AG09309 (cell line): ENCODE measurements at places on chromosomes 5 and 9.

- DNase-seq = peak; percentile 53
Measured at GRCh38 chr9:129336601-129337331, 158.7 kb upstream of the IER5L start.

DNA sequence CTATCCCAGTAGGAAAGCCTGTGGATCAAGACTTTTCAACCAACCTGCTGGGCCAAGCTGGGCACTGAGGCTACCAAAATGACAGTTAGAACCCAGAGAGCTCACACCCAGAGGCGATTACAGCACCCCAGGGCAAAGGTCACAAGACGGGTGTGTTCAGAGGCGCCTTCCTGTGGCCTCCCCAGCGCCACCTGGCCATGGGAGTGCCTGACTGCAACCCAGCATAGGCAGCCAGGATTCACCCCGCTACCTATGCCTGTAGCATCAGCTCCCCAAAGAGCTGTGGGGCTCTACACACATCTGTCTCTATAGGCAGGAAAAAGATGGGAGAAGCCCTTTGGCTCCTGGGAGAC lies 33.5 kb downstream of the PDGFRB start:
- no peak for DNase-seq

- DNase-seq = peak; percentile 55
Measured at GRCh38 chr5:39080597-39081204, 6.5 kb upstream of the RICTOR start.

- DNase-seq = no peak
Measured at GRCh38 chr9:100370064-100370723, 17.5 kb upstream of the TEX10 start.

- DNase-seq = peak; percentile 47
Measured at GRCh38 chr9:20512106-20512505, 110.2 kb downstream of the MLLT3 start.

DNA sequence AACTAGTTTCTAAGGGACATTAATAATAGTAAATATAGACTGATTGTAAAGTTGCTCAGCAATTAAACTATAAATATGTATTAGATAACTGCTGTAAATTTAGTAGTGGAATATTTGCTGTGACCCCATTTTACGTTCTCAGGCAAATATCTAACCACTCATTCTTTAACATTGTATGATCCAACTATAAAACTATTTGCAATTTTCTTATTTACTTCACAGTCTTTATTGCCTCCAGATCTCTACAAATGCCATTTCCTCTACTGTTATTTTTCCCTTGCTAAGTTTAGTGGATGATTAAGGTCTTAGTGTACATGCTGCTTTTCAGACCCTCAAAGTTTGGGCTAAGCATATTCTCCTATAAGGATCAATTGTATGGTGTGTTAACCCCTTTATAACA lies 526.2 kb upstream of the ST8SIA4 start:
- DNase-seq = peak; percentile 40

DNA sequence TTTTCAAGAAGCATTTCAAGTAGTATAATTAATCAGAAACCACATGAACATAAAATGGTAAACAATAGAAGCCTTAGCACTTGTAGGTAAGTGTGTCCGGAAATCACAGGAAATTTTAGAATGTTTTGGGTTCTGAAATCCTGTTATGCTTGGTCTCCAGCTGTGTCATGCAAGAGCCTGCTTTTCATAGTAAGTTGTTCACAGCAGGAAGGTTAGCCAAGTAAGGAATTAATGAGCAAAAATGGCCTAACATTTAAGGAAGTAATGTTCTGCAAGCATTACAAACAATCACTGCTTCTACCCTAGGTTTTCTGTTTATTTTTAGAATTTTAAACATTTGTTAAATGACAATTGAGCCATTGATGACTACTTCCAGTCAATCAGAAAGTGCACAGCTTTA lies 669.5 kb downstream of the SLCO4C1 start:
- no peak for DNase-seq

GRCh38 chr9:109926421-109926869 lies 146.4 kb downstream of the PALM2AKAP2 start:
- no peak for DNase-seq

DNA sequence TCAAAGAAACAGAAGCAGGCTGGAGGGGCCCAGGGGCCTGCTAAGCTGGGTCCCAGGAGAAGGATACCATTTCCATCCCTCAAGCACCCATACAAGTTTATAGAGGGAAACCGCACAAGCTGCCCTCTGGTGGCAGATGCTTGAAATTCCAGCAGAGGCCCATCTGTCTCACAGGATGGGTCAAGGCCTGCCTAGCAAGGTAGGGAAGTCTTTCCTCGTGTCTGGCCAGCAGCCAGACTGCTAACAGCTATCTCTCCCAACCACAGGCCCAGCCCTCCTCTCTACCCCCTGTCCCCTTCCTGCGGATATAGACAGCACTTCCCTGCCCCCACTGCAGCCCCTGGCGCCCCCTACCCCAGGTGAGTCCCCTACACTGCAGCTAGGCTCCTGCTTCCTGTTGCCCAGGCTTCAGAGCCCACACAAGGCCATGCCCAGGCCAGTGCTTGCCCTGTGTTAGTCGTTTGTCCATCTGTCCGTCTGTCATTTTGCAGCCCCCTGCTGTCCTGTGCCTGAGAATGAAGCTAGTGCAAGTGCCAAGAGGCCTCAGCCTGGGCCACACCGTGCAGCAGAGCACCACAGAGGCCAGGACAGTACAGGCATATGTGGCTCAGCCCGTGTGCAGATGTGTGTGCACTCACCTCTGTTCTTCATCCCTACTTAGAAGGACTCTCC lies 26.2 kb downstream of the TCF7 start:
- peak; percentile 24 for DNase-seq

- DNase-seq = peak; percentile 20
Measured at GRCh38 chr5:128905568-128906110, 59.6 kb upstream of the SLC27A6 start.

GRCh38 chr9:75169623-75170022 lies 81.3 kb downstream of the OSTF1 start:
- DNase-seq = no peak

DNA sequence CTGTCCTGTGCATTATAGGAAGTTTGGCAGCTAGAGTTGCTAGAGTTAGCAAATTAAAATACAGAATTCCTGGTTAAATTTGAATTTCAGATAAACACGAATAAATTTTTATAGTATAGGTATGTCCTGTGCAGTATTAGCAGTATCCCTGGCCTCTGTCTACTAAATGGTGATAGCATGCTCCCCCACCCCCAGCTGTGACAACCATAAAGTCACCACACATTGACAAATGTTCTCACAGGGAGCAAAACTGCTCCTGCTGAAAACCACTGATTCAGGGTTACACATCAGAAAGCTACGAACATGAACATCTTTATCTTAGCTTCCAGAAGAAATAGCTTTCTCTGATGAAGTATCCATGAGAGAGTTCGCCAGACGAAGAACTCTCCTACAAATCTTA lies 91.8 kb upstream of the CCDC112 start:
- DNase-seq = no peak

- DNase-seq = no peak
Measured at GRCh38 chr5:169874621-169875020, 105.7 kb downstream of the INSYN2B start.

GRCh38 chr9:137253717-137254623 lies 1.2 kb upstream of the NELFB start:
- DNase-seq = no peak

DNA sequence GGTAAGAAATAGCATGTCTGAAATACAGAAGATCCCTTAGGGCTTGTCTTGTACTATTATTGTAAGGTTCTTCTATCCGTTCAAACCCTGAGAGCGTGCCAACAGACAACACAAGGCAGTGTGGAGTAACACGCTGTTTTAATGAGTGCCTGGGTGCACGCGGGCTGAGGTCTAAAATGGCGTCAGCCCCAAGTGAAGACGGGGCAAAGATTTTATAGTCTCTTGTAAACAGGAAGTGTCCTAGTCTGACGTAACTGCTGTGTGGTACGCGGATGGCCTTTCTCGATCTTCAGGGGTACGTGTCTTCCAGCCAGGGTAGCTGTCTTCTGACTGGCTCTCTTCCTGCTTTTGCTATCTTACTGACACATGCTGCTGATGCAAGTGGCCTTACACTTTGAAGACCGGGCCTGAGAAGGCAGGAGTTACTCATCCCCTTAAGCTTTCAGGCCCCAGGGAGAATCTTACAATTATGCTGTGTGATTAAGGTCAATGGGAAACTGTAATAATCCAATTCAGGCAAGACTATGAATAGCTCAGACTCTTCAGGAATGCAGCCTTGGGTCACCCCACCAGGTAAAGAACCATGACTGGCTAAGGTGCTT lies 1812.0 kb upstream of the CDH9 start:
- DNase-seq = no peak

DNA sequence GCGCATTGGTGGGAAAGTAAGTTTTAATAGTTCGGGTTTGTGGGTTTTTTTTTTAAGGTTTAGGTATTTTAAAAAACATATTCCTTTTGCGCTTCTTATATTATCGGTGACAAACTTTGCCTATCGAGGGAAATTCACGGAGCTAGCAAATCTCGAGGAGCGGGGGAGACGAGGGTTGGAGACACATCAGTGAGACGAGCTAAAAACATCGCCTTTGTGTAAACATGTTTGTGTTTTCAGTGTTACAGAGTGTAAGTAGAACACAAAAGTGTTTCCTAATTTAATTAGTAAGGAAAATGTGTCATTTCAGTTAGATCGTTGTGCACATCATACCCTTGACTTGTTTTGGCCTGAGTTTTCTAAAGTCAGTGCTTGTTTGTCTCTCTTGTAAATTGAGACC lies 945 bp downstream of the BTF3 start:
- DNase-seq = no peak

DNA sequence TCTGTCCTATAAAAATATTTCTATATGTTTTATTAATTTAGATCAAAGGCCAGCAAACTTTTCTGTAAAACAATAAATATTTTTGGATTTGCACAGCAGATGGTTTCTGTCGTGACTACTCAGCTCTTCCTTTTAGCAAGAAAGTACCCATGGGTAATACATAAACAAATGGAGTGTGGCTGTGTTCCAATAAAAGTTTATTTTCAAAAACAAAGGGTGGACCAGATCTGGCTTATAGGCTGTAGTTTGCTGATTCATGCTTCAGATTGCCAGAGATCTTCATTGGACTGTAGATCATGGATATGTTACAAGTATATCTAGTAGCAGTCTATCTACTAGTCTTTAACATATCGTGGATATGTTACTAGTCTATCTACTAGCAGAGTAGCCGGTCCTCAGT lies 590.5 kb downstream of the CSNK1G3 start:
- no peak for DNase-seq

GRCh38 chr5:105954341-105954740 lies 1716.4 kb downstream of the EFNA5 start:
- DNase-seq = no peak

GRCh38 chr5:169943026-169943425 lies 37.3 kb downstream of the INSYN2B start:
- no peak for DNase-seq

- no peak for DNase-seq
Measured at GRCh38 chr5:24623031-24623430, 21.7 kb downstream of the CDH10 start.

DNA sequence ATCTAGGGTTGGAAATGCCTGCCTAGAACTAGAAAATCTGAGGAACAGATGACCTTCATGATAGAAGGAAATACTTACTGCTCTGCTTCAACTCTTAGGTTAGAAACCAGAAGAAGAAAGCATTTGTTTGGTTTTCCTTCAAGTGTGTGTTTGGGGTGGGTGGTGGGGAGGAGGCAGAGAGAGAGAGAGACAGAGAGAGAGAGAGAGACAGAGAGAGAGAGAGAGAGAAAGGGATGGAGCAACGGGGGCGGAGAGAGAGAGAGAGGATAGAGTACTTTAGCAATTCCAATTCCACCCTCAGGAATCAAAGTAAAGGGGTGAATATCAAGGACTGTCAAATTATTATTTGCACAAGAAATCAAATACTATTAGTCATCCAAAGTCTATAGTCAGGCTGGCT lies 29.2 kb upstream of the GCNT4 start:
- no peak for DNase-seq

DNA sequence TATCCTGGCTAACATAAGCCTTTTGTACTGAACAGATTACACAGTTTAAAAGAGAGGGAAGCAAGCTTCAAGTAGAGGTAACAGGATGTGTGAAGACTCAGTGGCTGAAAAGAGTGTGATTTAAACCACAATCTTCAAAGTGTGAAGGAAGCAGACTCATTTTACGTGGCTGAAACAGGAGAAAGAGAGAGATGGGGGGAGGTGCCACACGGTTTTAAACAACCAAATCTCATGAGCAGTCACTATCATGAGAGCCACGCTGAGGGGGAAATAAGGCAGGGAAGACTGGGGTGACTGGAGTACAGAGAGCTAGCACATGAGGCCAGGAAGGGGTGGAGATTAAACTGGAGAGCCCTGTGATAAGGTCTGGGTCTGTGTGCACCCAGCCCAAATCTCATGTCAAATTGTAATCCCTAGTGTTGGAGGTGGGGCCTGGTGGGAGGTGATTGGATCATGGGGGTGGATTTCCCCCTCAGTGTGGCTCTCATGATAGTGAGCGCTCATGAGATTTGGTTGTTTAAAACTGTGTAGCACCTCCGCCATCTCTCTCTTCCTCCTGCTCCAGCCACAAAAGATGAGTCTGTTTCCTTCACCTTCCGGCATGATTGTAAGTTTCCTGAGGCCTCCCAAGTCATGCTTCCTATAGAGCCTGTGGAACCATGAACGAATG lies 318.6 kb upstream of the CD180 start:
- no peak for DNase-seq

GRCh38 chr5:72552041-72552557 lies 44.9 kb upstream of the ZNF366 start:
- peak; percentile 67 for DNase-seq

DNA sequence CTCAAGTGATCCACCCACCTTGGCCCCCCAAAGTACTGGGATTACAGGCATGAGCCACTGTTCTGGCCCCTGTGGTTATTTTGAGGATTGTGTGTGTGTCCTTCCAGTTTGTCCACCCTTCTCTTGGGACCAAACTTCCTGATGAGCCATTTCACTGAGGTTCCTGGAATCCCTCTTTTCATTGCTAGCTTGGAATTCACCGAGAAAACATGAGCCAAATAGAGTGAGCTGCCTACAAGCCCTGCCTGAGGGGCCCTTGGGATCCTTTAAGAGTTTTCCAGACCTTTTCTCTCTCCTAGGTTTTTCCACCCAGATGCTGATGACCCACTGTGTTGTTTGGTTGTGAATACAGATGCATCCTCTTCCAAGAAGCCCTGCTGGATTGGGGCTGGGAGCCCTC lies 13.2 kb upstream of the KIF12 start:
- DNase-seq = no peak

DNA sequence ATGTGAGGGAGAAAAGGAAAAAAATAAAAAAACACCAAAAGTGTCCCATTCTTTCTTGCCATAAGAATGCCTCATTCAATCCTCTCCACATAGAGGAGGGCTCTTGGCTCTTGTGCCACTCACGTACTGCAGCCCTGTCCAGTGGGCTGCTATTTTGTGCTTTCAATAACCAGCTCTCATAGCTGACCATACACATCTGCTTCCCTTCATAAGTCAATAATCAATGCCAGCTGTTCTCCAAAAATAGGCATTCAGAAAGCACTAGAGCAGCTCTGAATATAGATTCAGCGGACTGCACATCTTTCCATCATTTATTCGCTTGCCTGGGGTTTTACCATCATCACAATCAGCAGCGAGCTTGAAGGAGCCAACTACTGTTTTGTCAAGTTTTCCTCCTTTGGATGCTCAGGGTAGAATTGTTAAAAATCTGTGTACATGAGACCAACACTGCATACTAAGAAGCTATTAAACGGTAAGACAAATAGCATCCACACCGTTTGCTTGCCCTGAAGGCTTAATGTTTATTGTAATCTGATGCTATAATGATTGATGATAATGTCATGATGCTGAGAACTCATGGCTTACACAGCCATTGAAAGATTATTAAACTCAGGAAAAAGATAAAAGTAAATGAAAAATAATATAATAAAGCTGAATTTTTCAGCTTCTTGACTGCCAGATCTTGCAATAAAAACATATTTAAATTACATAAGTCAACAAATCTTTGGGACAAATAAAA lies 80.0 kb downstream of the OXCT1 start:
- DNase-seq = no peak
